ENCODE measurements at places on chromosomes 7 and 10.

- no peak for DNase-seq
These were observed 158.1 kb upstream of the CHST15 start for GRCh38 chr10:124251317-124252065.

GRCh38 chr7:147857152-147858140 is 733.1 kb upstream of the C7orf33 start:
- no peak for DNase-seq

GRCh38 chr7:140209866-140210609 is 33.3 kb upstream of the KDM7A start:
- no peak for DNase-seq

GRCh38 chr7:155188821-155189581 is 108.7 kb upstream of the INSIG1 start:
- DNase-seq: no peak

GRCh38 chr7:42025635-42026375 is 211.2 kb downstream of the GLI3 start:
- DNase-seq: no peak

GRCh38 chr10:123007558-123008354 is 839 bp downstream of the IKZF5 start:
- DNase-seq: peak; percentile 67

DNA sequence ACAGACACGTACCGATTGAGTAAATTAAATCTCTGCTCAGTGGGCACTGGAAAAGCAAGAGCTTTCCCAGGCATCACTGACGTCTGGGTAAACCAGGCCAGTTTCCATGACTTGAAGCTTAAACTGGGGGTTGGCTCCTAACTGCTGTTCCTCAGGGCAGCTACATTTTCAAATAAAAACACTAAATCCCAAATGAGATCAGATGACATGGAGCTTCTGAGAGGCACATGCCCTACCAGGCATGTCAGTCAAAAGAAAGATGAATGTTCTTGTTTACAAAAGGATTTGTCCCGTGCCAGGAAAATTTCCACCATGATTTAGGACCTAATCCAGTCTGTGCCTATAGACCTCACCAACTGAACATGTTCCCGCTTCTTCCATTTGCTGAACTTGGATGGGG is 220.2 kb downstream of the KCNMA1 start:
- DNase-seq: no peak

Measured in lung (tissue), 17 donors.